ENCODE measurements at places on chromosomes 7 and 10.

GRCh38 chr7:79778786-79779770 is 325.6 kb upstream of the MAGI2 start:
- no peak for DNase-seq

DNA sequence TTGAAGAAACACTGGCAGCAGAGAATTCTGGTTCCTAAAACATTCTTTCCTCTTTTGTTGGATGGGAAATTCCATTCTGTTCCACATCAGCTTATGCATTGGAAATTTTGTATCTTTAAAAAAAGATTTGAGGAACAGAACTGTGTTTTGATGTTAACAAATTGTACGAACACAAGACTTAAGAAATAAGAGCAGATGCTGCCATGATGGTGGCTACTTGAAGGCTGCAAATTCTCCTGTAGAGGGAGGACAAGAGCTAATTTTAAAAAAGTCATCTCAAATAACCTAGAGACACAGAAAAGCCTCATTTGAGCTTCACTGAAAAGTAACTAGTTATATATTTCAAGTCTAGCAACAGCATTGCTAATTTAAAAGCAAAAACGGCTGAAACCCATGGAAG is 29.8 kb downstream of the NDUFB2 start:
- DNase-seq = no peak

- peak; percentile 15 for DNase-seq
Measured at GRCh38 chr10:633279-634245, 55.9 kb downstream of the DIP2C start.

- no peak for DNase-seq
Measured at GRCh38 chr7:104106108-104106905, 101.5 kb downstream of the ORC5 start.

GRCh38 chr7:108234281-108234680 is 104.1 kb upstream of the LAMB4 start:
- DNase-seq = no peak

DNA sequence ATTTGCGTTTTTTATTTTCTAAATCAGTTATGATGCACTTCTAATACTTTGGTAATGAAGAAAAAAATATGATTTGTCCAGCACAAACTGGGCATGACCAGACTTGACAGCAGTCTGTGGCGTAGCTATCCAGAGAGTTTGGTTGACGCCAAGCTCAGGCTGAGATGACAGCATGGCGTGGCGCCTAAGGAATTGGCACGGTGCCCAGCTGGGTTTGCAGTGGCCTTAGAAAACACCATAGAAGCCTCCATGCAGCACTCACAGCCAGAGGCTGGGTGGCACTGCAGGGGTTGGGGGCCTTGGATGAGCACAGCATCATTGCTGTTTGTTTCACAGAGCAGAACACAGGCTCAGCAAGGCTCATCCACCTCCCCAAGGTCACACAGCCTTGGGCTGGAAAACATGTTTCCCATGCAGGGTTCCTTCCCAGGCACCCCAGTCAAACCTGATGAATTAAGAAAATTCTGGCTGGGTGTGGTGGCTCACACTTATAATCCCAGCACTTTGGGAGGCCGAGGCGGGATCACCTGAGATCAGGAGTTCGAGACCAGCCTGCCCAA is 88.9 kb downstream of the GTF2IRD1 start:
- no peak for DNase-seq

DNA sequence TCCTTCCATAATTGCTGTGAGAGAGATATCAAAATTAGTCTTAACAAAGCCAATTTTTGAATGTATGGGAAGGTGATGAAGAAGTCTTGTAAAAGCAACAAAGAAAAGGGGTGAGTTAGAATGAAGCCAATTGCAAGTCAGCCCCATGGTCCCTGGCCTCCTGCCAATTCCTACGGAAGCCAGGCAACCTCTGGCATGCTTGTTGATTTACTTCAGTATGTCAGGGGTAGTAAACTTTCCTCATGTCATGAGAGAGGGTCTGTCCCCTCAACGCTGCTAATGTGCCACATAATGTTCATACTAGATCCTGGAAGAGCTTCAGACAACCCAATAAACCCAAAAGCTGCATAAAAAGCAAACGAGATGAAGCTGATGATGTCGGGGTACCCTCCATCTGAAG is 159.1 kb upstream of the YAE1 start:
- DNase-seq = no peak

DNA sequence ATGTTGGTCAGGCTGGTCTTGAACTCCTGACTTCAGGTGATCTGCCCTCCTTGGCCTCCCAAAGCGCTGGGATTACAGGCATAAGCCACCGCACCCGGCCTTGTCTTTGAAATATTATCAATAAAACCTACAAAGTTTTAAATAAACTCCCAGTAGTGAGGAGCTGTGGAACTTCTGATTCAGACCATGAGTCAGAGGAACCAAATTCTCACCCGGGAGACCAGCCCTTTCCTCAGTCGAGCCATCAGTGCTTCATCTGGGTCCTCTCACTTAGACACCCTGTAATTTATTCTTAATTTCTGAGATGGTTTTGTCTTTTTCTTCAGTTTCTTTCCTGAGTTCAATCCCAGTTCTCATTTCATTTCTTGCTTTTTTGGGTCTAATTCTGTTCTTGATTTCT is 68.6 kb downstream of the DYNC2I1 start:
- no peak for DNase-seq

- no peak for DNase-seq
Measured at GRCh38 chr7:25659841-25660240, 431.6 kb upstream of the NPVF start.

DNA sequence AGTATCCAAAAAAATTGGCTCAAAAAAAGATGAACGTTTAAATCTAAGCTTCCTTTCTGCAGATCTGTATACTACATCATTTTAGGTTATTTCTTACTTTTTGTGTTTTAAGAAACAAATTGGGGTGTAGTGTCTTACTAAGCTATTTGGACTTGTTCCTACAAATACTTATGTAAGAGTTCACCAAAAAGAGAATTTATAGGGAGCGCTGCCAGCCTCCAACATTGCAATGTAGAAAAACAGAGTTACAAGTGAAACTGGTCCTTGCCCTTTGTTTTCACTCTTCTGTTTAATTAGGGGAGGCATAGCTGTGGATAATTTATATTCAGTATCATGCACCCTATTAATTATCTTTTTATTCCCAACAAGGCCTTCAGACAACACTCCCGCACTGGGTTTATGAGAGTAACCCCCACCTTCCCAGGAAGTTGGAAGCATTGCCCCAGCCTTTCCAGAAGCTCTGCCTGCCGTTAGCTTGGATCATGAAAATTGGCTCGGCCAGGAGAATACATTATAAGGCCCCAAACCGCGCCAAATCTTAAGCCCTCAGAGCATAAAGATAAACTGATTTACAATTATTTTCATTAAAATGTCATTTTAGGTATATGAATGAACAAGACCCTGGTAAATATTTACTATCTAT is 261.8 kb upstream of the KLF6 start:
- no peak for DNase-seq

- DNase-seq = no peak
Measured at GRCh38 chr7:140079121-140079536, 16.4 kb upstream of the PARP12 start.

GRCh38 chr10:14153570-14154055 is 177.1 kb downstream of the FRMD4A start:
- no peak for DNase-seq

GRCh38 chr7:693280-693679 is 33.2 kb upstream of the DNAAF5 start:
- no peak for DNase-seq

- DNase-seq = no peak
Measured at GRCh38 chr7:28989211-28989980, 31.3 kb upstream of the TRIL start.

- DNase-seq = no peak
Measured at GRCh38 chr10:92923416-92923815, 75.1 kb downstream of the EXOC6 start.

GRCh38 chr10:60336901-60337630 is 52.6 kb downstream of the ANK3 start:
- DNase-seq = no peak

DNA sequence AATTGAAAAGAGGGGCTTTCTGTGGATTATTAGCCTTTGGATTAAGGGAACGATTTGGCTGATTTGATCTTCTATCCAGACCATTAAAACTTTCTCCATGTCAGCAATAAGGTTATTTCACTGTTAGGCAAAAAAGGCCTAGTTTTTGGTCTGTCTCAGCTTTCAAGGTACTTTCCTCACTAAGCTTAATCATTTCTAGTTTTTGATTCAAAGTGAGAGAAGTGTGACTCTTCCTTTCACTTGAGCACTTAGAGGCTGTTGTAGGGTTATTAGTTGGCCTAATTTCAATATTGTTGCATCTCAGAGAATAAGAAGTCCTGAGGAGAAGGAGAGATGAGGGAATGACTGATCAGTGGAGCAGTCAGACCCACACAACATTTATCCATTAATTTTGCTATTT is 596.0 kb upstream of the TPK1 start:
- DNase-seq = no peak

GRCh38 chr7:74061840-74062539 is 21.6 kb upstream of the LIMK1 start:
- peak; percentile 67 for DNase-seq

DNA sequence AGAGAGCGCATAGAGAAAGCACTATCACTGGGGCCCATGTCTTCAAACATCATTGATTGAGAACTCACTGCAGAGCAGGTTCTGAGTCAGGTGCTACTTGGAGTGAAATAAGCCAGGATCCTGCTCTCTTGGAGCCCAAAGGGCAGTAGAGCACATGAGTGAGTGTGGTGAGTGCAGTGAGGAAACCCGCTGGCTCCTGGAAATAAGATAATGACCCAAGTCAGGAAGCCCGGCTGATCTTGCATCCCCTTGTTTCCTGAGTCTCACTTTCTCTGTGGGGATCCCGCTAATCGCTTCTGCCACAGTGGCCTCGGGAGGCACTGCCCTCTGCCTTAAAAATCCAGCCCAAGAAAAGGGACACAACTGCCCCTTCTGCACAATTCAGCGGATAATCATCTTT is 7.1 kb upstream of the FAM107B start:
- DNase-seq = no peak

DNA sequence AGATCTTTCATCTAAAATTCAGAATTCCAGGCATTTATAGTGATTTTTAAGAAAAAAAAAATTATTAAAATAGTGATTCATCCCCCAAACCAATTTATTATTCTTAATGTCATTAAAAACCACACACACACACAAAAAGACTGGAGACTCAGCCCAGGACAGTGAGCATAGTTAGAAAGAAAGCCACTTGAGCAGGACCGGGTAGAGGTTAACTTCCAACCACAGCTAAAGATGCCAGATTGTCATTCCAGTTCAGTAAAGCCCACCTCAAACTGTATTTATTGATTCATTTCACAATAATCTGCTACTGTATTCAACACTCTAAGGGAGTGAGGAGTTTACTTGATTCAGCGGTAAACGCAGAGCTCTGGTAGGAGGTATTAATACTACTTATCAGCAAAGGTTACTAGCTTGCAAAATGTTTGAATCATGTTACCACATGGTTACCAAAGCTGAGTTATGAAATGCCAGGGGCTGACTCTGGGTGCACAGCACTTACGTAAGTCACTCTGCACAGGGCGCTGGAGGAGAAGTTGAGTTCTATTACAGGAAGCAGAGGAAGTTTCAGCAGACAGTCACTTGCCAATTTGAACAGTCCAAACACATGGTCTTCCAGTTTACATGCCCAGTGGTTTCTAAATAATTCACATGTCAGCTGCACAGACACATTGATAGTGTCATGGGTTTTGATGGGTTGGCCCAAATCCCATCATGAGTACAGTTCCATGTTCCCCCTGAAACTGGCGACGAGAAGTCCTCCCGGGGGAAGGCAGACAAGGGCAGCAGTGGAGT is 64.6 kb downstream of the KLF6 start:
- no peak for DNase-seq

DNA sequence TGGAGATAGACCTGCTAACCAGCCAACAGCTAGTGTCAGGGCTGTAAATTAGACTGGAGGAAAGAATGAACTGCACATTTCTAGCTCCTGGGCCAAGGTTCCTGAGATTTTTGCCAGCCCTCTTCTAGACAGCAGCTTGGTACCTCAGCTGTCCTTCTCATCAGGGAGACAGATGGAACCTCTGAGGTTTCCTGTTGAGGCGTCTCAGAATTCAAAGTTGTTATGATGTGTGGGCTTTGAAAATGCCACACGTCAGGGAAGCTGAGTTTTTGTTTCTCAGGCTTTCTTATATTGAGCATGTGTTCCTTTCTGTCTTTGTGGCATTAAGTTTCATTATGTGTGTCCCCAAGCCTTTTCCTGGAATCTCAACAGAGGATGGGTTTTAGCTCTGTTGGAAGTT is 736.6 kb downstream of the AUTS2 start:
- peak; percentile 19 for DNase-seq

DNA sequence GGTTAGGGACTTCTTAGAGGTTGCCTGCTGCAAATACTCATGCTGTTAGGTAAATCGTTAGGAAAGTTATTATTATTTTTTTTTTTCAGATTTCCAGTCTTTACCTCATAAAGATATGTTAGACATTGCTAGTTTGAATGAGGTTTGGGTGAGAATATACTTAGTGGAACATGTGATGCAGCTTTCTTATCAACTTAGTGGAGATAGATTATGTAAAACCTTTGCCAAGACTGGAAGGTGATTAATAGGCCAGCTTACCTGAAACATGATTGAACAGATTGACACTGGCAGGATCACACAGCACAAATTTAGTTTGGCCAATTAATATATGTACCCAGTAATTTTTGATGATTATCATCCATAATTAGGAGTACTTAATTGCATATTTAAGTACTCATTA is 32.3 kb downstream of the ADD3 start:
- no peak for DNase-seq

DNA sequence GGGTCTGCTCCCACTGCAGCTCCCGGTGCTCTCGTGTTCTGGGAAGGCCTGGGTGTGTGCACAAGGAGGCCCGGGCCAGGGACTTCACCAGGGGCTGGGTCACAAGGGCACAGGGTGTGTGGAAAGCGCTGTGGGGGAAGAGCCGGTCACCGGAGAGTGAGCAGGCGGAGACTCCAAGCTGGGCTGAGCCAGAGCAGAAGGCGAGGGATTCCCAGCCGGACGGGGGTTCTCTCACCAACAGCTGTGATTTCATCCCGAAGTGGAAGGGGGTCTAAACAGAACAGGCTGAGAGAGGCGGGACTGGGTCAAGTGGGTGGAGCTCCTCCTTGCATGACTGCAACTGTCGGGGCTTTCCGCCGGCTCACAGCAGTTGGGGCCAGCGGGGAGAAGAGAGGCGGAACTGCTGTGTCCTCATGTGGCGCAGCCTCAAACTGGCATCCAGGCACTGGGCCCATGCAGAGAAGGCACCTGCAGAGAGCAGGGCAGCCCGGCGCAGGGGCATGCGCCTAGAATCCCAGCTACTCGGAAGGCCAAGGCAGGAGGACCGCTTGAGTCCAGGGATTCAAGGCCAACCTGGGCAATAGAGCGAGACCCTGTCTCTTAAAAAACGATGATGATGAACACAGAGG is 7.6 kb upstream of the ORAI2 start:
- DNase-seq = peak; percentile 81

DNA sequence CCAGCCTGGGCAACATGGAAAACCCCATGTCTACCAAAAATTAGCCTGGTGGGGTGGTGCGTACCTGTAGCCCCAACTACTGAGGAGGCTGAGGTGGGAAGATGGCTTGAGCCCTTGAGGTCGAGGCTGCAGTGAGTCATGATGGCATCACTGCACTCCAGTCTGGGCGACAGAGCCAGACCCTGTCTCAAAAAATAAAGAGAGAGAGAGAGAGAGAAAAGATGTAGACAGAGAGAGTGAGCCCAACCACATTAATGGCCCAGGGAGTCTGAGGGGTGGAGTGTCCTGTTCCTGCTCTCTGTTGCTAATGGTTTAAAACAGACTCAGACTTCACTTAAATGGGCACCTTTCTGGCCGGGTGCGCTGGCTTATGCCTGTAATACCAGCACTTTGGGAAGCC is 455.7 kb upstream of the GALNT17 start:
- DNase-seq = no peak

- no peak for DNase-seq
Measured at GRCh38 chr7:158384746-158385145, 202.9 kb downstream of the PTPRN2 start.

Measured in CD8-positive, alpha-beta memory T cell (primary cell).